Stimulated activated CD4-positive, alpha-beta T cell treated with anti-CD3 and anti-CD28 coated beads, TNF-alpha, amount 100 ng/mL, for 24 hours (primary cell): ENCODE measurements at places on chromosomes 13 and 19.
A peak's percentile ranks its signal among the peaks of the same experiment; 100 is the strongest.

GRCh38 chr13:106173346-106173745, 362.1 kb downstream of the EFNB2 start:
- DNase-seq: no peak

DNA sequence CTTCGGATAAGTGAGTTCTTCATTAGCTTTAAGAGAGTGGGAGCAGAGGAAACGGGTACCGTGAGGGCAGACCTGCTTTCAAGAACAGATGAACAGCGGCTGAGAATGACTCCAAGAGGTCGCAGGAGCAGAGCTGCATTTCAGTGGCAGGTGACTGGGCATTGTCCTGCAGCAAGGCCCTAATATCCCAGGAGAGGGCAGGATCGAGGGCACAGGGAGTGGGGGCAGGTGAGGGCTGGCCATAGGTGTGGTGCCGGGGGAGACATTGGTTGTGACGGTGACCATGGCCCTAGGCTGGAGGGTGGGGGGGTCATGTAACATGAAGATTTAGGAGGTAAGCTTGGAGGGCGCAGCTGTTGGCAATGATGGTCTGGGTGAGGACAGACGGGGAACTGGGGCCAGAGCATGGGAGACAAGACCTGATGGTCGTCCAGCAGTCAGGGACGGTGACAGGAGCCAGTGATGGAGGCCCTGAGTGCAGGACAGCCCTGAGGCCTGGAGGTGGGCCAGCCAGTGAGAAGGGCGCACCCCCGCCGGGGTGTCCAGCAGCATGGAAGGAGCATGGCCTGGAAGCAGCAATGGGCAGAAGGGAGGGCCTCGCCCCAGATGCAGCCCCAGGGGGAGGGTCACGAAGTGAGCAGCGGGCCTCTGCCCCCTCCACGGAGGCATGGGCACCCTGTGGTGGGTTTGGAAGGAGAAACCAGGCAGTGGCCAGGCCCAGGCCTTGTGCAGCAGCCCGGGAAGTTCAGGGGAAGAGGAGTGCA, 29.2 kb upstream of the LAMP1 start:
- DNase-seq: no peak

GRCh38 chr13:113451951-113452421, 1.3 kb downstream of the ADPRHL1 start:
- DNase-seq: no peak

GRCh38 chr19:13913352-13913751, 7.4 kb downstream of the CC2D1A start:
- DNase-seq: no peak

- DNase-seq: no peak
Observed at GRCh38 chr13:29748097-29748496, 102.3 kb downstream of the UBL3 start.

- DNase-seq: no peak
Observed at GRCh38 chr13:98492335-98493041, 84.4 kb downstream of the STK24 start.

DNA sequence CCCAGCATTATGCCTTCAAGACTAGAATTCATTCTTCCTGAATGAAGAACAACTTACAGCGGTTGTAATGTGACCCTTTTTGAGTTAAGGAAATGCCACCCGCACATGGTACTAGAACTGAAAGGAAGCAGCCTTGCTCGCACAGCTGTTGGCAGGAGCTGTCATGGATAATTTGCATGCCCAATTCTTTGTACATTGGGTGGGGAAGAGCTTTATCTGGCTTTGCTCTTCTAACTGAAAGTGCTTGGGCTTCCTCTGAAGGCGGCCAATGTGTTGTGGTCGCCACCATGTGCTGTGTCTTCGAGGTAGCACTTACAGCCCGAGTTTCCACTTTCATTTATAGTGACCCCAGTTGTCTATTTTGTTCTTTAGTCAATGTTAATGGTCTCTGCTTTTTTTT, 3.4 kb downstream of the CCNE1 start:
- no peak for DNase-seq

- no peak for DNase-seq
Observed at GRCh38 chr19:32743021-32743420, 23.5 kb downstream of the TDRD12 start.

GRCh38 chr19:19134687-19135158, 3.6 kb downstream of the TMEM161A start:
- peak; percentile 41 for DNase-seq

DNA sequence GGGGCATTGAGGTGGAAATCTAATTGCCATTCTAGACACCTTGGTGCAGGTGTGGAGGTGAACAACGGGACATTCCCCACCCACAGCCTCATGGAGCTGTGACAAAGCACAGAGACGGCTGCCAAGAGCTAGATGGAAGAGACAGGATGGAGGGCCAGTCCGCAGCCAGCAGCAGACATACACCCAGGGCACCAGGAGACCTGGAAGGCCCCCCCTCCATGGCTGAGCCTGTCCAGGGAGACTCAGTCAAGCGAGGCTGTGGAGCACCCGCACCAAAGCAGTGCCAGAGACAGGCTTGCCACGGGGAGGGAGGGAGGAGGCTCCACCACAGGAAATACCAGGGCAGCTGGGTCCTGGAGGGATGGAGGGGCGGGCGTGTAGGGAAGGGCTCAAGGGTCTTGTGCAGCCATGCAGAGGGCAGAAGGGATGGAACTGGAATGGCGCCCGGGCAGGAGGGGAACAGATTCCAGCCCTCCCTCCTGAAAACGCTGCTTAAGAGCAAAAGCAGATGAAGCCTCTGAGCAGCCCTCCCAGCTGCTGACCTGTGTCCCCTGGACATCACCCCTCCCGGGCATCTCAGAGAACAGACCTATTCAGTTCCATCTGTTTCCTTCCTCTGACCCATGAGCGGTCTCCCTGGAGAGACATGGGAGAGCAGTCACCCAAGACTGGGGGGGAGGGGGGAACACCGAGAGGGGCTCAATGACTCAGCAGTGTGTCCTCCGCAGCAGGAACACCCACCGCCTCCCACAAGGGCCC, 14.4 kb downstream of the EPS15L1 start:
- DNase-seq: no peak

DNA sequence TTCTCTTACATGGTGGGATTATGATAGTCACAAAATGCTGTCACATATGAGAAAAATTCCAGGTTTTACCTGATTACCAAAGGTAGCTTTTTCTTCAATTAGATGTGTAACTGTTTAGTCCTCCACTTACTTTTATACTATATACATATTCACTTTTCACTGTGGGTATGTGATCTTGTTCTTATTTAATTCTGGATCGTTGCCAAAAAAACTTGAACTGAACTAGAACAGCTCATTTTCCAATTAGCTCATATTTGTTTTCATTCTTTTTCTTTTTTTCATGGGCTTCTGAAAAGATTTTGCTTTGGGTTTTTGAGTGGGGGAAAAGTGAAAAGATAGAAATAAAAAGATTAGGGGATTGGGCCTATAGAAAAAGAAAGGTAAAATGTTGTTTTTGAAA, 291.9 kb downstream of the NDFIP2 start:
- no peak for DNase-seq

DNA sequence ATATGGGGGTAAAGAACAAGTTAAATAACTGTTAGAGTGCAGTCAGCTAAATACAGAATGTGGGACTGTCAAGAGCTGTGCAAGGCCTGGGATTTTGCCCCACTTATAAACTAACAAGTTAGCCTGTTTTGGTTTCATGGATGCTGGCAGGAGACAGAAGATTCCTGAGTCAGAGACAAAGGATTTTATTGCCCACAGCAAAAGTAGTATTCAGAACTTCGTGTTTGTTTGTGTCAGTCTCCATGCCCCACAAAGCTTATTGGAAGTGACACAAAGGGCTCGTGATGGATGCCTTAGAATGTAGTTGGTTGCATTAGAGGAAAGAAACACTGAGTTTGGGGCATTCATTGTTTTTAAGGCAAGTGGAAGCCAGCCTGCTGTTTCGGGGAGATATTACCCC, 22.2 kb upstream of the SPRYD7 start:
- DNase-seq: no peak

- no peak for DNase-seq
Observed at GRCh38 chr13:32734511-32734910, 148.3 kb downstream of the PDS5B start.

GRCh38 chr13:96218475-96218874, 128.6 kb downstream of the HS6ST3 start:
- DNase-seq: no peak

DNA sequence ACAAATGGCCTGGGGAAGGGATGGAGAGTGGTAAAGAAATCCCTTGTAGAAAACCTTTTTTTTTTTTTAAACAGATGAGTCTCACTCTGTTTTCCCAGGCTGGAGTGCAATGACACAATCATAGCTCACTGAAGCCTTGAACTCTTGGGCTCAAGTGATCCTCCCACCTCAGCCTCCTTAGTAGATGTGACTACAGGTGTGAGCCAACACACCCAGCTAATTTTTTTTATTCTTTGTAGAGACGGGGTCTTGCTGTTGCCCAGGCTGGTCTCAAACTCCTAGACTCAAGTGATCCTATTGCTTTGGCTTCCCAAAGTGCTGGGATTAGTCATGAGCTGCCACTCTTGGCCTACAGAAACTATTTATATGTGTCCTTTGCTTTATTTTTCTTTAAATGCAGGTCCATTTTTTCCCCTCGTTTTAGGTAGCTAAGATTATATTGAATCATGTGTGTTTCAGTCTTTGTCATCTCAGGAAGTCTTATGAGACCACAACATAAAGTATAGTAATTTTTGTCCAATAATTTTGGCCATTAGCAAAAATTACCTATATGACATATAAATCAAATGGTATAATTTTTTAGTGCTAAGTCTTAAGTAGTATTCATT, 10.5 kb downstream of the LPAR6 start:
- no peak for DNase-seq

DNA sequence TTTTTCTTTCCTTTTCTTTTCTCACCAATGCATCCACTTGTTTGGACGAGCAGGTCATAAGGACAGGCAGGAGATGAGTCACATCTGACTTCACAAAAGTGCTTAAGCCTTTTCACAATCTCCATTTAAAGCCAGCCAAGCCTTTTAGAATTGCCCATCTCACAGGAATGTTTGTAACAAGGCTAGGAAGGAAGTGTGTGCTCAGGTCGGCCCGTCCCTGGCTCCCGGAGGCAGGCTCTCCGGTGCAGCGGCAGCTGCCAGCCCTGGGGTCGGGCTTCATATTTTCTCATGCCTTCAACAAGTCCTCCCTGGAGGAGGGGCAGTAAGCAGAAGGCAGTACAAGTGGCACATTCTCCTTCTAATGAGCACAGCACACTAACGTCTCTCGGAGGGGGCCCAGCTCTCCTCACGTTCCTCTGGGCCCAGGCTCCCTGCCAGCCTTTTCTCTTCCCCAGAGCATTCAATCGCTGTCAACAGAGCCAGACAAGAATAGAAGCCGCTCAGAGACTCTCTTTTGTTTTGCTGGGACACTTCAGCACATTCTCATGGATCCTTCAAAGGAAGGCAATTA, 180.5 kb downstream of the COL4A1 start:
- DNase-seq: no peak

DNA sequence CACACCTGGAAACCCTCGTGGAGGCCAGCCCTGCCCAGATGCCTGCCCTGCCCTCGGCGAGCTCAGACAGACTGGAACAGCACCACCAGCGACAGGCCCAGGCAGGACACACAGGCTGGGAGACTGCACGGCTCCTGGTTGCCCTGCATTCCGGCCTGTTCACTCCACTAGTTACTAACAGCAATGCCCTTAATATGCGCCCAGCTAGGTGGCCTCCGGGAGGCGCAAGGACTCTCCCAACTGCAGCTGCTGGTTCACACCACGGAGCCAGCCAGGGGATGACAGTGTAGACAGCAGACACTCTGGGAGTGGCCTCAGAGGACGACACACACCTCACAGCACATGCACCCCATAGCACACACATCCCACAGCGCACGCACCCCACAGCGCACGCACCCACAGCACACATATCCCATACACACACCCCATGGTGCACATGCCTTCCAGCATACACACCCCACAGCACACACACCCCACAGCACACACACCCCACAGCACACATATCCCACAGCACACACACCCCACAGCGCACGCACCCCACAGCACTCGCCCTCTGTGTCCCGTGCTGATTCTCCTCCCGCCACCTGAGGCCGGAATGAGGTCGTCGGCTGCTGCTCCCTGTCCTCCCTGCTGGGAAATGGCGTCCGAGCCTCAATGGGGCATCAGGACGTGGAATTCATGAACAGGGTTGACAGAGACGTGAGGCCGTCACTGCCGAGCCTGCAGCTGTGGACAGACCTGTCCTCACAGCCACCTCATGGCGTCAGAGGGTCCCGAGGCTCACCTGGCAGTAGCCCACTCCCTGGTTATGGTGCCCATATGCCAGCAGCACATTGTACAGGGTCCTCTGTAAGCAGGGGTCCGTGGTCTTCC, 13.6 kb downstream of the GRTP1 start:
- no peak for DNase-seq

GRCh38 chr19:7657131-7657751, 11.6 kb upstream of the RETN start:
- DNase-seq: no peak

GRCh38 chr13:26629260-26629825, 71.9 kb downstream of the WASF3 start:
- no peak for DNase-seq

DNA sequence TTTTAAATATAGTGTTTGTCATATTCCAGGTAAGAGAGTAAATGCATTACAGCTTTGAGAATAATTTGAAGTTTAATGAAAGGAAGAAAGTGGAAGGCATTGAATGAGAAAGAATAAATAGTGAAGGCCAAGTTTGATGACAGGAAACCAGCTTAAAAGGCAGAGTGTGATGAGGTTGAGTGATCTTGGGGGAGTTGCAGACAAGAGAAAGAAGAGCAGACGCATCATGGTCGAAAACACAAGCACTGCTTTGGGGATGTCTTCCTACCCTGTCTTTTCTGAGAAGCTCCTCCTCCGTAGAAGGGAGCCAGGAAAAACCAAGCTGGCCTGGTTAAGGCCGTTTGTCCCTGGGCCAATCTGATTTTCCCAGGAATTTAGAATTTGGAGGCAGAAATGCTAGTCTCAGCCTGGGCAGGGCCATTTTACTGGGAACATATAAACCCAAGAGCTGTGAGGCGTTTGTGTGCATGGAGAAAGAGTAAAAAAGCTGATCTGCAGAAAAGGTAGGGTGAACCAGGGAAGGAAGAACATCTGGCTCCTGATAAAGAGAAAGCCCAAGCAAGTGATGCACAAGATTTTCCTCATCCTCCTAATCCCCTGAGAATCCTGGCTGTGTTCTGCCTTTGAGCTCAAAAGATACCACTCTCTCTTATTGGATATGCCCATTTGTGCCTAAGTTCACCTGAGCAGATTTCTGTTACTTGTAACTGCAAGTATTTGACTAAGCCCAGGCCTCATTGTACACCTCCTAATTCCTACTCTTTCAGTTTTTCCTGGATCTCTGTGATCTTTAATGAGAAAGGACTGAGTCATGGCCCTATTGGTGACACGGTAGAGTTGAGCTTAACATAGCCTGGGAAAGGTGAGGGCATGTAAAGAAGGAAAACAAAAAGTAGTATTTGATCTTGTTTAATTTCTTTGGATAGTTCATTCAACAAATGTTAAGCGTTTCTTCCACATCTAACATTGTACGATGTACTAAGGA, 80.0 kb downstream of the WDFY2 start:
- no peak for DNase-seq
